ENCODE measurements at places on chromosomes 7 and 10. TPM values are rescaled to one million over a fixed set of nuclear protein-coding genes. Genes with fewer than 3 reads are reported as not detected.

HOXA1 gene
- 0.81 TPM for polyA plus RNA-seq

GRCh38 chr7:95491201-95491600 is 5.5 kb downstream of the ASB4 start:
- DNase-seq: no peak

GRCh38 chr10:109871476-109871875 is 51.8 kb downstream of the XPNPEP1 start:
- no peak for DNase-seq

DNA sequence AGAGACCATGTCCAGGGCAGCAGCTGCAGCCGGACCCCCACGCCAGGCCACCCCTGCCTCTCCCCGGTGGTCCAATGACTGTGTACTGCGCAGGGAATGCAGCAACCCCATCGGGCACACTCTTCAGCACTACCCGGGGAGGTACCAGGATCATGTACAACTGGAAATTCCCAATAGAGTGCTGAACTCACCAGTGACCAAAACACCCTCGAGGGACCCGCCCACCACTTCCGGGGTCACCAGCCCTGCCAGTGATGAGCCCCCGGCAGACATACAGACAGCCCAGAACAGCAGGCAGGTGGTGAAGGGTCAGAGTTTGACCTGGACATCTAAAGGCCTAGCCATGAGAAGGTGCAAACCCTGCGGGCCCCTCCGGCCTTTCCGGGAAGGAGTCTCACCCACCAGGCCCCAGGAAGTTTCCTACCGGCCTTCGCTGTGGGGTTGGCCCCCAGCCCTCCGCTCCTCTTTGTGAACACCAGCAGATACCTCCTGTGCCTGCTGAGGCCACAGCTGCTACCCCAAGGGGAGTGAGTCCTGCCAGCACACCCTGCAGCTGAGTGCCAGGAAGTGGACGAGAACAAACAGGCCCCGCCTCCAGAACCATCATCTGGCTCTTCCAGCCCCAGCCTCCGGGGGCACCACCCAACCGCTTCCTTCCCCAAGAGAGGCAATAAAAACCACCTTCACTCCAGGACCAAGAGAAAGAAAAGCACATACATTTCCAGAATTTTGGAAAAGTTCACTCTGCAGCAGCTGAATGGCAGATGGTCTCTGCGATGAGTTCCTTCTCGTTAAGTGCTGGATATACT is 5.0 kb upstream of the ANKRD61 start:
- DNase-seq: peak; percentile 66

- DNase-seq: no peak
Observed at GRCh38 chr10:71736570-71736952, 17.0 kb upstream of the C10orf105 start.

GJC3 gene
- not detected for polyA plus RNA-seq

CAMK2B gene
- 1.6 TPM for polyA plus RNA-seq

DNA sequence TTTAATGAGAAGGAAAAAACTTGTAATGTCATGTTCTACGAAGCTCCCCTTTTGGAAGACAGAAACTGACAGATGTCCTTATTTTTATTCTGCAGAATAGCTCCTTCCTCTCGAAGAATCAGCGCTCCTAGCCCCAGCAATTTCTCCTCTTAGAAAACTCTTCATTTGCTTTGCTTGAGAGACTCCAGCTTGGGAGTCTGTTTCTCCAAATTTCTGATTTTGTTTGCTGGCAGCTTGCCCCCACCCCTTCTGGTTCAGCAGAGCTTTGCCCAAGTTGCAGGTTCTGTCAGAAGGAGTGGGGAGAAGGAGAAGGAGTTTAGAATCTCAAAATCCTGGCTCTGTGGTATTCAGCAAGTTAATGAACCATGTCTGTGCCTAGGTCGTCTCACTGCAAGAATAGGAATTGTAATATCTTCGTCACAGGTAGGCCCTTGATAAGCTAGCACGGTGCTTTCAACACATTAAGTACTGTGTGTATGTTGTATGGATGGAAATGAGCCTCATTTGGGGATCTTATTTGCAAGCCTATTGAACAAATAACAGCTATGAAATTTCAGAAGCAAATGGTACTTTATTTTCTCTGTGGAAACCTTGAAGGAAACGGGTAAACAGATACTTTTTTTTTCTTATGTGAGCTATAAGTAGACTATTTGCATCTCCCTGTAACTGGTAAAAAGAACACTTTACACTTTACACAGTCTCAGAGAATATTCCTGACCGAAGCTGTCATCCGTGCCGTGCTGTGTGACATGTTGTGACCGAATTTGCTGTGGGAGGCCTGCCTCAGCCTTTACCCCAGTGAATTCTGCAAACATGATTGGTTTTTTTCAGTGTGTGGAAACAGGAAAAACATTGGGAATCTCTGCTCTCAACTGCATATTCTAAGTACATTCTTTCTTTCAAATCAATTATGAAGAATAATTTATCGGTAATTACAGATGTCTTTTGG is 290.9 kb downstream of the CAMK1D start:
- DNase-seq: no peak

GRCh38 chr10:66521506-66521905 is 404.3 kb upstream of the LRRTM3 start:
- DNase-seq: no peak

- DNase-seq: peak; percentile 27
Observed at GRCh38 chr7:45000093-45001032, at the start of gene CCM2. CCM2 (plus strand) TSS chr7:45000201; CDS start chr7:45000334, 133 bp downstream.

GRCh38 chr10:21261842-21262294 is 263.6 kb downstream of the SKIDA1 start:
- no peak for DNase-seq

CRPPA gene
- 0.34 TPM for polyA plus RNA-seq

ERVW-1 gene
- polyA plus RNA-seq: 0.01 TPM

GRCh38 chr10:37535459-37536246 is 321.8 kb downstream of the ZNF248 start:
- DNase-seq: no peak

DNA sequence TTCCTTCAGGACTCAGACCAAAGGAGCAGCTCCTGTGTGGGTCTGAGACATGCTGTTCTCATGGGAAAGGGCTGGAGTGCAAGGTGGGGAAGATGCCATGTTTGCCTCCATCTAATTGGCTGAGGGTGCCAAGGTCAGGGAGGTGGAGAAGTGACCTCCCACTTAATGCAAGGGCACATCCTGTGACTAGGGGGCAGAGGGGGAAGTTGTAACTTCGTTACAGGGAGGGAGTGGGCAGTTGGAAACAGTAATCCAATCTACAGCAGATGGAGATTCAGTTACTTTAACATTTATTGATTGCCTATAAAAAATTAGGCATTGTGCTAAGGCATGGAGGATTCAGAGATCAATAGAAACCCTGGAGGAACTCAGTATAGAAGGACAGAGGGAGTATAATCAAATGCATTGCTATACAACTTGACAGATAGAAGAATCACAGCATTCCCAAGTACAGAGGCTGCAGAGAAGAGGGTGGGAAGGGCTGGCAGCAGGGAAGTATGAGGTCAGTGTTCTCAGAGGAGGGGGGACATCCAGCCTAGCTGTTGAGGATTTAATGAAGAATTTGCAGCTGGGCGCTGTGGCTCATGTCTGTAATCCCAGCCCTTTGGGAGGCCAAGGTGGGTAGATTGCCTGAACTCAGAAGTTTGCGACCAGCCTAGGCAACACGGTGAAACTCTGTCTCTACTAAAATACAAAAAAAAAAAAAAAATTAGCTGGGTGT is 75.9 kb downstream of the CCNY start:
- DNase-seq: no peak

DNA sequence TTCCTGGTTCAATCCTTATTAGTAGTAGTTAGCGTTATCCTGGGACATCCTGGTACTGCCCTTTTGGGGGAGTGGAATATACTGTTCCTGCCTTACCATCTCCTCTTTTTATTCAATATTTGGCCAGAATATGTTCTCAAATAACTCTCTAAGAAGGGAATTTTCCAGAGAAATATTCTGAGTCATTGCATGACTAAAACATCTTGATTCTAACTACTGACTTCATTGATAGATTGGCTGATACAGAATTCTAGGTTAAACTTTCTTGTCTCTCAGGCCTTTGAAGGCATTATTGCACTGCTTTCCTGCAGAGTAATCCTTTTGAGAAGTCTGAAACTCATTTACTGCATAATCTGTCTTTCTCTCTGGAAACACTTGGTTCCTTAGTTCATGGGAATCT is 275.5 kb upstream of the DGKB start:
- DNase-seq: no peak

DNA sequence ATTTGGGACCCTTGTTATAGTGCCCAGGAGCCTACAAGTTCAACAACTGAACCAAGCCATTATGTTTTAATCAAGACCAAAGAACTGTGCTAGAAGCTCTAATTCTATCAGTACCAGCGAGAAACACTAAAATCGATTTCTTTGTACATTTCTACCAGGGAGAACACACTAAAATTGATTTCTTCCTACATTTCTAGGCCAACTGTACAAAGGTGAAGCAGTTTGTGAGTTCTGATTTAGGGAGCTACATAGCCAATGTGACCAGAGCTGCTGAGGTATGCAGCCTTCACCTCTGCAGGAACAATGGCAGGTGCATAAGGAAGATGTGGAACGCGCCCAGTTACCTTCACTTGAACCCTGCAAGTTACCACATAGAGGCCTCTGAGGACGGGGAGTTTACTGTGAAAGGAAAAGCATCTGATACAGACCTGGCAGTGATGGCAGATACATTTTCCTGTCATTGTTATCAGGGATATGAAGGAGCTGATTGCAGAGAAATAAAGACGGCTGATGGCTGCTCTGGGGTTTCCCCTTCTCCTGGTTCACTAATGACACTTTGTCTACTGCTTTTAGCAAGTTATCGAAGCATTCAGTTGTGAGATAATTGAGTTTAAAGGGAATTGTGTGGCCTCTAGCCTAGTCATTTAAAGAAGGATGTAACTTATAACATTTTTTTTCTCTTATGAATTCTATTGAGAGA is 31.7 kb downstream of the HYAL4 start:
- no peak for DNase-seq

GRCh38 chr7:50141131-50141530 is 48.1 kb upstream of the ZPBP start:
- DNase-seq: no peak

DNA sequence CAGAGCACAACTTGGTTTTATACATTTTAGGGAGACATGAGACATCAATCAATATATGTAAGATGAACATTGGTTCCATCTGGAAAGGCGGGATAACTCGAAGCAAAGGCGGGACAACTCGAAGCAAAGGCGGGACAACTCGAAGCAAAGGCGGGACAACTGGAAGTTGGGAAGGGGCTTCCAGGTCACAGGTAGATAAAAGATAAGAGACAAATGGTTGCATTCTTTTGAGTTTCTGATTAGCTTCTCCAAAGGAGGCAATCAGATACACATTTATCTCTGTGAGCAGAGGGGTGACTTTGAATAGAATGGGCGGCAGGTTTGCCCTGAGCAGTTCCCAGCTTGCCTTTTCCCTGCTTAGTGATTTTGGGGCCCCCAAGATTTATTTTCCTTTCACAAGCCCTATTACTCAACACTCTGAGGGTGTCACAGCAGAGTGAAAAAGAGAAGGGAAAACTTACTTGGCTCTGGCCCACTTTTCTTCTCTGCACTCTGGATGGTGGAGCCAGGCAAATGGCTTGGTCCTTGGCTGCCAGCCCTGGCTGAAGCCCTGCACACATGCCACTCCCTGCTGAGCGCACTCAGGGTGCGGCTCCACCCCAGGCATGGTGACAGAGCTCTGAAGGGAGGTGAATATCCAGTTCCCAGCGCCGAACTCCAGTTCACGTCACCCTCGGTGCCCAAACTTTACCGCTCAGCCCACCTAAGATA is 46.7 kb downstream of the PARD3 start:
- DNase-seq: peak; percentile 31

- peak; percentile 60 for DNase-seq
Observed at GRCh38 chr10:92290076-92290836, 622 bp downstream of the CPEB3 start.

DNA sequence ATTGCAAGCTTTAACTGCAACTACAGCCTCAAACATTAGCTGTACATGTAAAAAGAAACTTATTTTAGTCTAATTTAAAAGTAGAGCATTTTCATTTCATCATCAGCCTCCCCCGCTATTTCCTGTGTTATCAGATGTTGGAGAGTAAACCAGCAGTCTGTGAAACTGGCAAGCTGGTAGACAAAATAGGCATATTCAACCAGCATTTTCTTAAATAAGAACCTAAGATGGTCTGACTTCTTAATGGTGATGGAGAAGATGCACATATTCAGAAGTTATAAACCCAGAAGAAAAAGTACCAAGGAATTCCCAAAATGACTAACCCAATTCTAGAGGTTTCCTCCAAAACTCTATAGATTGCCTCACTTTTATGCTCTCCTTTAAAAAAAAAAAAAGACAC is 24.9 kb downstream of the PIK3AP1 start:
- DNase-seq: no peak

DNA sequence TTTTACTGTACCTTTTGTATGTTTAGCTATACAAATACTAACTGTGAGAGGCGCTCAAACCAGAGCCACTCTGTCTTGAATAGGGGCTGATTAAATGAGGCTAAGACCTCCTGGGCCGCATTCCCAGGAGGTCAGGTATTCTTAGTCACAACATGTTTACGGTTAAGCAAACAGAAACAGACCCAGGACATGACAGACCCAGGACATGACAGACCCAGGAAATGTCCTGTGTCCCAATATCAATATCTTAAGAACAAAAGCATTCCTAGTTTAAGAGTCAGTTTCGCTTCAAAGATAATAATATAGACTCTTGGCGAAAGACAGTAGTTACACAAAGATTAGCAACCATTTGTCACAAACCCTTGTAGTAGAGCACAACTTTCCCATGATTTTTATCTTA is 304.5 kb downstream of the CCSER2 start:
- DNase-seq: no peak

APBB1IP gene
- 1.1 TPM for polyA plus RNA-seq

GRCh38 chr10:31320550-31321211 is 1.7 kb downstream of the ZEB1 start:
- DNase-seq: no peak

GRCh38 chr7:156942708-156943090 is 6.8 kb upstream of the NOM1 start:
- DNase-seq: peak; percentile 24

C10orf53 gene
- not detected for polyA plus RNA-seq

DNA sequence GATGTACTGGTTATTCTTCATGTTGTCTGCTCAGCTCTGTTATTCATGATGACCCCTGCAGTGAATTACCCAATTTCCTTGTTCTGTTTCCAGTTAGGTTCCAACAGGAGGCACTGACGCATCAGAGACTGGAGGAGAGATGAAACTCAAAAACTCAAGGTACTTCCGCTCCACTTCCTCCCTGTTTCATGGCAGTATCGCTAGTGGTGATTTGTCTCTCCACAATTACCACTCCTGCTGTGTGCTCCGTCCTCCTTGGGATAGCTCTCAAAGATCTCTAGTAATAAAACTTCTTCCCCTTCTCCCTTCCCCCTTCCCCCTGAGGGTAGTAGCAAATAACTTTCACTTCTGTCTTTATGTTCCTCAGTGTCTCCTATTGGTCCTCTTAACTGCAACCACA is 107.4 kb upstream of the ABCB5 start:
- no peak for DNase-seq
